Mononuclear cell (primary cell): ENCODE measurements at places on chromosomes 12 and 14. TPM values are rescaled to one million over a fixed set of nuclear protein-coding genes. Genes with fewer than 3 reads are reported as not detected.

Gene CLMN
- 9.0 TPM for total RNA-seq

Gene TXNRD1
- total RNA-seq = 69.9 TPM

Gene SDSL
- 2.6 TPM for total RNA-seq

Gene FAM161B
- 1.0 TPM for total RNA-seq

Gene PPP4R4
- total RNA-seq = 0.84 TPM

Gene TEX22
- 0.10 TPM for total RNA-seq

Gene LALBA
- total RNA-seq = not detected

Gene GLIPR1L1
- total RNA-seq = not detected

Gene KERA
- not detected for total RNA-seq

Gene PAX9
- not detected for total RNA-seq

Gene POP5
- total RNA-seq = 12.7 TPM

Gene ATP5F1B
- total RNA-seq = 253 TPM

Gene PTGR2
- 0.63 TPM for total RNA-seq

Gene AKAP3
- total RNA-seq = 1.4 TPM

Gene ZNF219
- 8.9 TPM for total RNA-seq

Gene DACT1
- total RNA-seq = 4.5 TPM

Gene CAPZA3
- total RNA-seq = not detected
